ENCODE measurements at places on chromosomes 13 and 19.

- no peak for DNase-seq
Observed at GRCh38 chr13:31629085-31629780, 110.1 kb upstream of the RXFP2 start.

DNA sequence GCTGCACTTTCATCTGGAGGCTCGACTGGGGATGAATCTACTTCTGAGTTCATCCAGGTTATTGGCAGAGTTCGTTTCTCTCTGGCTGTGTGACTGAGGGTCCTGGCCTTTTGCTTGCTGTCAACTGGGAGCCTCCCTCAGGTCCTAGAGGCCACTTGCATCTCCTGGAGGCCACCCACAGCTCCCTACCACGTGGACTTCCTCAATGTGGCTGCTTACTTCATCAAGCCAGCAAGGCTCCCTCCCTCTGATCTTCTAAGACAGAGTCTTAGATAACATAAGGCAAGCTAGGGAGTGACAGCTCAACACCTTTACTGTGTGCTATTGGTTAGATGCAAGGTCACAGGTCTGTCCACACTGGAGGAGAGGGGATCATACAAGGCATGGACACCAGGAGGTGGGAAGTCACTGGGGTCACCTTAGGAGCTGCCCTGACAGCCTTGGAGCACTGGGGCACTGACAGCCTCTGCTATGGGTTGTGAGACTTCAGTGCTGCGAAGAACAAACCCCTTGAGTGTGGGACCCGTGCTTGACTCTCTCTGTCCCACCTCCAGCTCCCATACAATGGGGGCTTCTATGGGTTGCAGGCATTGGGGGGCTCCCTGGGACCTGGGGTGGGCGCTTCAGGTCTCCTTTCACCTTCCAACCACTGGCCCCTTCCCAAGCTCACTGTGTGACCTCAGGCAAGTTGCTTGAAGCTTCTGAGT, 5.3 kb downstream of the FAM187B start:
- no peak for DNase-seq

GRCh38 chr13:95679722-95680121, 2.8 kb downstream of the DNAJC3 start:
- DNase-seq: no peak

DNA sequence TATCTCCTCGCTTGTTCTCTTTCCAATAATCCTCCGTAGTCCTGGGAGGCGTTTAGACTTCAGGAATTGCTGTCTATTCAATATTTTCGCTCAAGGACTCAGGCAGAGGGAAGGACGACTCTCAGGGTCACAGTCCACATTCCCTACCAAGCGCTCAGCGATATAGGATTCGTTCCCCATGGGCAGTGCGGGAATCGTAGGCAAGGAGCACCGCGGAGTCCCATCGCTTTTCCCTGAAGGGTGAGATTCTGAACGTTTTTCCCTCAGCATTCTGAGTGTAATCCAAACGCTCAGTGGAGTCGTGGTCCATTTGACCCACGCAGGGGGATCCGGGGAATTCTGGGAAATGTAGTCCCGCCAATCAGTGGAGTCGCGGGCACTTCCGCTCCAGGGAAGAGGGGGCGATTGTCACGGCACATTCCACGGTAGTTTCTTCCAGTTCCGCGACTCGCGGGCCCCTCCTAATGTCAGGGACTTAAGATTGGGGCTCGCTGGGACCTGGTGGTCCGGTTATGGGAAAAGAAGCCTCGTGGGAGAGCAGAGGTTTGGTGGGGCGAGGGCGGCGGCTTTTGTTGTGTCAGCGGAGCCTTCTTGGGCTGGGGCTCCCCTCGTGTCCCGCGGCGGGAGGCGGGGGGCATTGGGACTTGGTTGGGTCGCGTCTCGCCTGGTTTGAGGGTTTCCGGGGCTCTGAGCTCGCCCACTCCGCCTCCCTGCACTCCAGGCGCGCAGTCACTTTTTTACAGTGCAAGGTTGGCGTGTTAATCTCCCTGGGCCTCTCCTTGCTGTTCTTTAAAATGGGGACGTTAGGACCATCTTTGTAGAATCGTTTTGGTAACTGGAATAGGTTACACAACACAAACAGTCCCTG, at the start of gene ZNF234:
TSS of gene ZNF234 (plus strand) at position 364 of the 868 bp plus-strand sequence. CDS start 3,079 bp downstream, outside the sequence.
- peak; percentile 45 for DNase-seq

DNA sequence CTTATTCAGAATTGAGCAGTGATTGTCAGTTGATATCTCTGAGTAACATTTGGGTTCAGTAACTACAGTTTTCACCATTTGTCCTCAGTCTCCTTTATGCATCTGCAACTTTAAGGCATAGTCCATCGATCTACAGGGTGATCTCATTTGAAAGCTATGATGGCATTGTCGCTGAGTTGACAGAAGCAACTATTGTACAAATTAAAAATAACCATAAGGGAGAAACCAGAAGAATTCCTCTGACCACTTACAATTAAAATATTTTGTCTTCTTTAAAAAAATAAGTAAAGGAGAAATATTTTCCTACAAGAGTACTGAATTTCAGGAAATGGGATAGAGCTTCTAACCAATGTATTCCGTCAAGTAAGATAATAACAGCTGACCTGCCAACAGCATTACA, 30.6 kb downstream of the RAP2A start:
- DNase-seq: no peak

DNA sequence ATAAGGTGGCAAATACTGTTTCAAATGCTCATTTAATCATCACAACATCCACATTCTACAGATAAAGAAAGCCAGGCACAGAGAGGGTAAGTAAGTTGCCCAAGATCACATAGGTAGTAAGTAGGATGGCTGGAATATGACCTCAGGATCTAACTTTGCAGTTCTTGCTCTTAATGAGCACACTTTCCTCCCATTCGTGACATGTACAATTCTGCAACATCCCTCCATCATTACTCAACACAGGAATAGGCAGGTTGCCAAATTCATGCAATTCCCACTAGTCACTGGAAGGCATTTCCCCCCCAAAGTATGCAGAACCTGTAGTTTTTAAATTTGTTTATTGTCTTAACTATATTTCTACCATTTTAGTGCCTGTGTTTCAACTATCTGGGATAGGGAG, 109.2 kb downstream of the OLFM4 start:
- no peak for DNase-seq

- DNase-seq: no peak
Observed at GRCh38 chr13:102237230-102237629, 164.6 kb downstream of the FGF14 start.

DNA sequence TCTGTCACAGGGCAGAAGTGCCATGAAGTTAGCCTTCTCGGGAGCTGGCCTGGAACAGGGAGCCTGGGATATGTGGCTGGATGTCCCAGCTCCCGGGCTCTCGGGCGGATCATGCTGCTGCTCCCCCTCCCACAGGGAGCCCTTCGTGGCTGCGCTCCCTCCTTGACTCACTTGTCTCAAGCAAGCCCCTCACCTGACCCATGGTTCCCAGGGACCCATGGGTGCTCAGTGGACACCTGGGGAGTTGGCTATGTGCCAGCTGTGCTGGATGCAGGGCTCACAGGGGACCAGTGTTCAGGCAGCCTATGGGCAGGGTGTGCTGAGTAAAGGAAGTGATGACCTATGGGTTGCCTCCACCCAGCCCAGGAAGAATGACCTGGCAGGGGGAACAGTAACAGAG, 213.1 kb upstream of the SGCG start:
- DNase-seq: no peak

DNA sequence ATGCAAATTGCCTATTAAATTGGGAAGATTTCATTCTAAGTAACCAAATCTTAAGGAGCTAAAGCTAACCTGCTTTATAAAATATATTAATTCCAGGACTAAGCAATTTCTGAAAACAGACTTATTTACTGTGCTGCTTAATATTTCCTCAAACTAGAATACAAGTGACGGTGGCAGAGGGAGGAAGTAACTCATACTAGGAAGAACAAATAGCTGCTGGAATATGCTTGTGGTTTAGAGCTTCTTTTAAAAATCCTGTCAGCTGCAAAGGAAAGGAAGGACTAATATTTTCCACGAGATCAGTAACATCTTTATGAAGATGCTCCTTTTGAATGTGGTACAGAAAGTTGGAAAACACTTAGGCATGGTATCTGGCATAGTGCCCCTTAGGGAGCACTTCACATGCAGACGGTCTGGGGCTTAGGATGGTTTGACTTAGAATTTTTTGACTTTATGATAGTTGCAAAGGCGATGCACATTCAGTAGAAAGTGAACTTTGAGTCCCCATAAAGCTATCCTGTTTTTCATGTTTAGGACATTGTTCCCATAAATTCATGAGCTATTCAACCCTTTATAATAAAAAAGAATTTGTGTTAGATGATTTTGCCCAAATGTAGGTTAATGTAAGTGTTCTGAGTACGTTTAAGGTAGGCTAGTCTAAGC, 3.4 kb upstream of the HNRNPA1L2 start:
- no peak for DNase-seq

GRCh38 chr19:18119013-18119716, 21.6 kb downstream of the MAST3 start:
- no peak for DNase-seq

DNA sequence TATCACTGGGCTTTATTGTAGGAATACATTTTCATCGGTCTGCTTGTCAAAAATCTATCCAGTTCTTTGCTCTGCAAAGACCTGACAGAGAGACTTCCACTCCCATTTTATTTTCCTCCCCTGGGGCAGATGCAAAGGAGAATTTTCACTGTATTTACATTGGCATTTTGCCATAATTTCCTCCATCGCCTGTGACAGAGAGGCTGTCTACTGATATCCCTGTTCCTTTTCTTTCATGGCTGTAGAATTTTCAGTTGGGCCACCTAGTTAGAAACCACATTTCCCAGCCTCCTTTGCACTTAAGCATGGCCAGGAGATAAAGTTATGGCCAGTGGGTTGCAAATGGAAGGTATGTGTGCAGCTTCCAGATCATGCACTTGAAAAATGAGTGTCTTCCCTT, 89.3 kb downstream of the NUFIP1 start:
- no peak for DNase-seq

DNA sequence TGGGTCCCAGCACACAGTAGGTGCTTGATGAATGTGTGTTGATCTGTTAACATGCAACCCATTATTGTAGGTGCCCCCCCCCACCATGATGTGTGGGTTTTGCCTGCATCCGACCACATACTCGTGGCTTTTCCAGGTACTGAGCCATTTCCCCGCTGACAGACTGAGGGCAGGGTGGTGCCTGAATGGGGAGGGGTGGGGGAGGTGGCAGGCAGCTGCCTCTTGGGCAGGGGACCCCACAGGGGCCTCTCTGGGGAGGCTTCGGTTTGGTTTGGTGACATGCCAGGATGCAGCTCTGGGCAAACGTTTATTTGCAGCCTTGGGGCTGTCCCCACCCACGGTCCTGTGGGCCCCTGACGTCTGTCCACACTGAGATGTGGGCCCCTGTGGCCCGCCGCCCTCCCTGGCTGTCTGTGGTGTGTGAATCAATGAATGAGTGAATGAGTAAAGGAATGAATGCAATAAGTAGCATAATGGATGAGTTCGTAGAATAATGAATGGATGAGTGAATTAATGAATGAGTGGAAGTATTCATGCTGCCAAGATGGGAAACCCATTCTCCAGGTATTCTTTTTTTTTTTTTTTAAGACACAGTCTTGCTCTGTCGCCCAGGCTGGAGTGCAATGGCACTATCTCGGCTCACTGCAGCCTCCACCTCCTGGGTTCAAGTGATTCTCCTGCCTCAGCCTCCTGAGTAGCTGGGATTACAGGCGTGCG, 9.0 kb upstream of the JUND start:
- DNase-seq: no peak

GRCh38 chr19:7524523-7524922, 2.1 kb downstream of the MCOLN1 start:
- no peak for DNase-seq

GRCh38 chr19:2148482-2149135, 2.8 kb downstream of the AP3D1 start:
- no peak for DNase-seq

GRCh38 chr19:16435999-16436650, 35.6 kb downstream of the EPS15L1 start:
- no peak for DNase-seq

GRCh38 chr19:50514346-50515167, 844 bp upstream of the ASPDH start:
- no peak for DNase-seq

GRCh38 chr19:16920816-16921529, 32.2 kb downstream of the F2RL3 start:
- no peak for DNase-seq

- no peak for DNase-seq
Observed at GRCh38 chr13:73224703-73225102, 165.9 kb downstream of the KLF5 start.

- DNase-seq: no peak
Observed at GRCh38 chr19:57210381-57210780, 19.1 kb downstream of the ZNF264 start.

DNA sequence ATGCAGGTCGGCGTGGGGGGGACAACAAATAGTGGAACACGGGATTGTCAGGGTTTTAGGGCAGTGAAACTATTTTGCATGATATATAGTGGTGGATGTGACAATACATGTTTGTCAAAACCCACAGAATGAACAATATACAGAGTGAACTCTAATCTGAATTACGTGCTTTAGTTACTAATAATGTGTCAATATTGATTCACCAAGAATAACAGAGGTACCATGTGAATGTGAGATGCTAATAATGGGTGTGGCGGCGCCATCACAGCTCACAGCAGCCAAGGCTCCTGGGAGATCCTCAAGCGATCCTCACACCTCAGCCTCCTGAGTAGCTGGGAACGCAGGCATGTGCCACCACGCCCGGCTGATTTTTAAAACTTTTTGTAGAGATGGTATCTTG, 12.9 kb downstream of the ELAVL1 start:
- no peak for DNase-seq

- DNase-seq: no peak
Observed at GRCh38 chr13:109205315-109205714, 575.9 kb downstream of the MYO16 start.

- DNase-seq: no peak
Observed at GRCh38 chr13:88958821-88959220, 1287.7 kb downstream of the SLITRK5 start.

- DNase-seq: no peak
Observed at GRCh38 chr19:10290876-10291553, 1.3 kb downstream of the ICAM5 start.

- DNase-seq: no peak
Observed at GRCh38 chr13:36850790-36851438, 31.9 kb downstream of the RFXAP start.

- DNase-seq: no peak
Observed at GRCh38 chr13:59963827-59964226, 199.9 kb downstream of the DIAPH3 start.

- DNase-seq: no peak
Observed at GRCh38 chr19:1521636-1522035, 2.2 kb upstream of the PLK5 start.

- DNase-seq: no peak
Observed at GRCh38 chr13:58018020-58018419, 386.5 kb downstream of the PCDH17 start.
